ENCODE measurements at places on chromosomes 2 and 18. TPM values are rescaled to one million over a fixed set of nuclear protein-coding genes. Genes with fewer than 3 reads are reported as not detected.

DNA sequence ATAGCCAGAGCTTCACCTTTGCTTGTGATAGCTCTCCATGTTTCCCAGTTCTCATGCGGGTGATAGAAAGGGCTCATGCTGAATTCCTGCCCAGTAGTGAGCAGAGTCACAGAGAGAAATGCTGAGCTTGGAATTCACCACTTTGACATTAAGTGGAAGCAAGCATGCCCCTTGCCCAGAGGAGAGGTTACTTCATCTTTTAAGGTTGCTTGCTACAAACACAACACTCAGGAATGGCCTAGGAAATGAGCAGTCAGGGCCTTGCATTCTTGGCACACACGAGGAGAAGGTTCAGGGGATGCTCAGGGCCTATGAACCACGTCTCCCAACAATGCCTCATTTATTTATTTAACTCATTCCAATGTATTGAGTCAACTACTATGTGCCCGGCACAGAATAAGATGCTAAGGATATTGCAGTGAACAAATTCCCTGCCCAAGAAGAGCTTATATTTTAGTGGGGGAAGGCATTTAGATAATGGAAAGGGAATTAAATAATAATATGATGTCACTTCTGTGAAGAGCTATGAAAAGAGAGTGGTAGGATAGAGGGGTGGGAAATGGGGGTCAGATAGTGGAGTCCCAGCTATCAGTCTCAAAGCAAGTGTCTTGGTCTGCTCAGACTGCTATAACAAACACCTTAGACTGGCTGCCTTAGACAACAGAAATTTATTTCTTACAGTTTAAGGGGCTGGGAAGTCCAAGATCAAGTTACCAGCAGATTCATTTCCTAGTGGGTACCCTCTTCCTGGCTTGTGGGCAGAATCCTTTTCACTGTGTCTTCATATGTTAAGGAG is 42.1 kb downstream of the DDX18 start:
- DNase-seq: no peak

- DNase-seq: no peak
Measured at GRCh38 chr2:43300781-43301583, 74.6 kb upstream of the ZFP36L2 start.

DNA sequence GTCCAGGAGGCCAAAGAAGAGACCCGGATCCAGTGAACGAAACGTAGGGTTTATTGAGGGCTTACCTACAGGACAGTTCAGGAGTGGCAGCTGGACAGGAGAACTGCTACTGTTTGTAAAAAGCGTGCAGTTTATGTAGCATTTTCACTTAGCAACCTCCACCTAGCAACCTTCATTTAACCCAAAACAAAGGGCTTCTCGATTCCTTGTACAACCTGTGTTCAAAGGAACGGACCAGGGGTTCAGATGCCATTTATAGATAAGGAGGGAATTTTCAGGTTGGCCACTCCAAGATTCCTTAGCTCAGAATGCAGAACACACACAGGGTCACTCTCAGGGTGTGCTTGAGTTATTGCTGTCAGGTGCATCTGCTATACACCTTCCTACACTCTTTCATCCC is 65.1 kb upstream of the YWHAQ start:
- no peak for DNase-seq

- DNase-seq: no peak
Measured at GRCh38 chr2:104858006-104858978, 4.4 kb downstream of the POU3F3 start.

DNA sequence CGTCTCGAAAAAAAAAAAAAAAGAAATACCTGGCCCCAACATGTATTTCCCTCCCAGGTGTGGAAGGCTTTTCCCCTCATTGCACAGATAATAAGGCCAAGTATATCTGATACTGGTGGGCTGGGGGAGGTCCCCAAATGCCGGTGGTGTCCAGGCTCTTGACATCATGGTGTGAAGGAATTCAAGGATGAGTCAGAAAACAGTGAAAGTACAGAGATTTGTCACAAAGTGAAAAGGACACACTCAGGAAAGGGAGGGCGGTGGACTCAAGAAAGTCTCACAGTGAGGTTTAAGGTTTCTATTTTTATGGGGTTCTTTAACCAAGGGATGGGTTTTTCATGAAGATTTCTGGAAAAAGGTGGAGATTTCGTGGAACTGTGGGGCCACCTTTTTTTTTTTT is 37.8 kb upstream of the FZD5 start:
- DNase-seq: no peak

Gene ALPI
- total RNA-seq: not detected

Gene MYOM1
- total RNA-seq: 1.1 TPM

All from suprapubic skin (tissue), 4 donors.